ENCODE measurements at places on chromosomes 11 and 22. TPM values are rescaled to one million over a fixed set of nuclear protein-coding genes. Genes with fewer than 3 reads are reported as not detected.

Gene FXYD2
- total RNA-seq: not detected

Gene CCDC116
- 0.49 TPM for total RNA-seq

Gene OR52E6
- not detected for total RNA-seq

Gene PRRG4
- 32.3 TPM for total RNA-seq

Gene PATE3
- total RNA-seq: not detected

Gene POU2AF1
- total RNA-seq: not detected

Gene PCSK7
- 73.6 TPM for total RNA-seq

- DNase-seq: no peak
Measured at GRCh38 chr11:67027943-67028542, 5.1 kb downstream of the SYT12 start.

DNA sequence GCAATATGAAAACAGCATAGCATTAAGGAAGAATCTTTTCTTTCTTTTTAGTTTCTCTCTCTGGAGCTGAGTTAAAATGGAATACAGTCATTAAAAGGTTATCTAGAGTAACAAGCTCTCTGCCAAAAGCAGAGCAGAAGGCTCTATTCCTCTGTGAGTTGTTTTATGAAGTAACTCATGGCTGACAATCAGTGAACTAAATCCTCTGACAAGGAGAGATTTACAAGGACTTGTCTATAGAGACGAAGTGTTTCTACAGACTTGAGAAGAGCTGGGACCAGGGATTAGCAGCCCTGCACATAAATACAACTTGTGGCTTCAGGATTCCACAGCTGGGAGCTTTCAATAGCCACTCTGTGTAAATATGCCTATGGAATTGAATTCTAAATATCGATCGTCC is 192.5 kb upstream of the RAG2 start:
- DNase-seq: no peak

DNA sequence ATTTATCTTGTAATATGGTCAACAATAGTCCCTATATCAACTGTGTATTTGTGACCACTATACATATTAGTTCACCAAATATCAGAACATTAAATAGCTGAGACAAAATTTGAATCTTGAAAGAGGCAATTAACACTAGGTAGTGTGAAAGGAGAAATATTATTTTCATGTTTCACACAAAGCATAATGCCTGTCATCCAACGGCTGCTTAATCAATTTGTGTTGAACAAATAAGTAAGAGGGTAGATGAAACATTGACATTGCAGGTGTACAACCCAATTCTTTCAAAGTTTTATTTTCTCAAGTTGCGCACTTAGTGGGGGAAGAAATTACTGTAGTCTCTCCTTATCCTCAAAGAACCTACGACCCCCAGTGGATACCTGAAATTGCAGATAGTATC is 3.4 kb upstream of the OR8I2 start:
- DNase-seq: no peak

DNA sequence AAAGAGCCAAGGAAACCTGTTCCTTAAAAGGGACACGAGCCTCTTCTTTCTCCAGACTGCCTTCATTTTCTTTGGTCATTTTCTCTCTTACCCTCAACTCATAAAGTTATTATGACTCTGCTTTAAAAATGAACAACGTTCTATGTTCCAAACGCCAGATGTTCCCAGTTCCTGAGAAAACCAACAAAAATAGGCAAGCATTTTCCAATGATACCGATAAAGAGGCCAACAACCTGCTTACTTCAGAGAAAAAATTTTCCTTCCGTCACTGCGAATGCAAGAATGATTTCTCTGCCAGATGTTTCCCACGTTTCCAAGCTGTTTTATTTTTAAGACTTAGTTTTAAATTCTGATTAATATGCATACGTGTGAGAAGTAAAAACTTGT is 315 bp upstream of the TRPC6 start:
- no peak for DNase-seq

GRCh38 chr11:93952082-93952780 is 68.9 kb upstream of the HEPHL1 start:
- DNase-seq: no peak

DNA sequence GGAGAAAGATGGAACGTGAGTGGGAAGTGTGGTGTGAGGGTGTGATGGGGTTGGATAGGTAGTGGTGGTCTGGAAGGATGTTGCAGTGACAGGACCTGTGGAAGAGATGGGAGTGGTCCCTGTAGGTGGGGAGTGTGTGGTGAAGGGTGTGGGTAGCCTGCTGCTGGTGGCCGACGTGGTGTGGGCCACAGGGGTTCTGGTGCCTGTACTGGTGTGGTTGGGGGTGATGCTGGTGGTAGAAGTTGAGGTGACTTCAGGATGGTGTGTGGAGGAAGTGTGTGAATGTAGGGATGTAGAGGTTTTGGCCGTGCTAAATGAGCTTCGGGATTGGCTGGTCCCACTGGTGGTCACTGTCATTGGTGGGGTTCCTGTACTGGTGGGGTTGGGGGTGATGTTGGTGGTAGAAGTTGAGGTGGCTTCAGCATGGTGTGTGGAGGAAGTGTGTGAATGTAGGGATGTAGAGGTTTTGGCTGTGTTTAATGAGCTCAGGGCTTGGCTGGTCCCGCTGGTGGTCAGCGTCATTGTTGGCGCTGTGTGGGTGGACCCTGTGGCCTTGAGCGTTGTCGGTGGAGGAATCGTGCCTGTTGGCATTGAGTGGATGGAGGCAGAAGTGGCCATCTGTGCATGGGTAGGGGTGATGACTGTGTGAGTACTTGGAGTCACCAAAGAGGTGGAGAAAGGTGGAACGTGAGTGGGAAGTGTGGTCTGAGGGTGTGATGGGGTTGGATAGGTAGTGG is 19.1 kb downstream of the MUC6 start:
- no peak for DNase-seq

GRCh38 chr11:10263929-10264328 is 30.1 kb downstream of the SBF2 start:
- no peak for DNase-seq

DNA sequence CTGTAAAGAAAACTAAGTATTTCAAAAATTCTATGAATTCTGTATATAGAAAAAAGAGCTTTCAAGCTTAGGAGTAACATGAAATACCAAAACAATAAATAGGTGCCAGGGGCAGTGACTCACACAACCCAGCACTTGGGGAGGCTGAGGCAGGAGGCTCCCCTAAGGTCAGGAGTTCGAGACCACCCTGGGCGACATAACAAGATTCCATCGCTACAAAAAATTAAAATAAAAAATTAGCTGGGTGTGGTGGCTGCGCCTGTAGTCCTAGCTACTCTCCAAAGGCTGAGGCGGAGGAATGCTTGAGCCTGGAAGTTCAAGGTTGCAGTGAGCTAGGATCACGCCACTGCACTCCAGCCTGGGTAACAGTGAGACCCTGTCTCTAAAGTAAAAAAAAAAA is 21.5 kb downstream of the ZNF280B start:
- DNase-seq: no peak

DNA sequence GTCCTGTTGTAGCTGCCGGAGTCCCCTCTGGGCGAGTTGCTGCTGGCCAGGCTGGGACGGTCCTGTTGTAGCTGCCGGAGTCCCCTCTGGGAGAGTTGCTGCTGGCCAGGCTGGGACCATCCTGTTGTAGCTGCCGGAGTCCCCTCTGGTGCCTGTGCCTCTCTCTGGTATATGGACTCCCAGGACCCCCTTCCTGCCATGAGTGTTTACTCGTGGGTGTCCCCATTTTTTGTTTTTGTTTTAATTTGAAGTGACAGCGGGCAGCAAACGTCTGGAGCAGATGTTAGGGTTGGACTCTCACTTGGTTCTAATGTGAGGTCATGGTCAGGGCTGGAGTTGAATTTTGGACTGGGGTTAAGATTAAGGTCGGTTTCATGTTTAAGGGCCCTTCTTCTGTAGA is 14.2 kb downstream of the SHANK3 start:
- DNase-seq: no peak

DNA sequence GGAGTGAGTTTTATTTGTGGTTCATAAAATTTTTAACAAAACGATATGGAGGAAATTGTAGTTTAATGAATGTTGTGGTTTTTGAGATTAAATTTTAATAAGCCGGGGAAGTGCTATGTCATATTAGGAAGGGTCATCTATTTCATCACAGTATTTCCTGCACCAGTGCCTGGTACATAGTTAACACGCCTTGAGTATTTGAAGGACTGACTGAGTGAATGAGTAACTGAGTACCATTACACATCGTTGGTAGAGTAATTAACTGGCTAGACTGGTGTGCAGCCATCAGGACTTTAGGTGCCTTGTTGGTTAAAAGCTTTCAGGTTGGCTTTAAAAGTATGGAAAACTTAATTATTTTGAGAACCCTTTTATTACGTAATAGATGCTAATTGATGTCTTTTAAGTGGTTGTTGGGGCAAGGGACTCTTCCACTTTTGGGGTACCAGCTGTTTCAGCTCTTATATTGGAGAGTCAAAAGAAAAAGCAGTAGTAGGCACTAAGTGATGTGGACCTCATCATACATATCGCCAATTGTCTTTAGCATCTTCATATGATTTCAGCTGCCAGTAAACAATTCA is 101.8 kb downstream of the DDX10 start:
- DNase-seq: no peak

GRCh38 chr22:48051796-48052620 is 1289.6 kb downstream of the TBC1D22A start:
- no peak for DNase-seq

GRCh38 chr11:61598886-61599868 is 18.3 kb upstream of the SYT7 start:
- no peak for DNase-seq

GRCh38 chr11:35151683-35152280 is 12.8 kb downstream of the CD44 start:
- DNase-seq: no peak

DNA sequence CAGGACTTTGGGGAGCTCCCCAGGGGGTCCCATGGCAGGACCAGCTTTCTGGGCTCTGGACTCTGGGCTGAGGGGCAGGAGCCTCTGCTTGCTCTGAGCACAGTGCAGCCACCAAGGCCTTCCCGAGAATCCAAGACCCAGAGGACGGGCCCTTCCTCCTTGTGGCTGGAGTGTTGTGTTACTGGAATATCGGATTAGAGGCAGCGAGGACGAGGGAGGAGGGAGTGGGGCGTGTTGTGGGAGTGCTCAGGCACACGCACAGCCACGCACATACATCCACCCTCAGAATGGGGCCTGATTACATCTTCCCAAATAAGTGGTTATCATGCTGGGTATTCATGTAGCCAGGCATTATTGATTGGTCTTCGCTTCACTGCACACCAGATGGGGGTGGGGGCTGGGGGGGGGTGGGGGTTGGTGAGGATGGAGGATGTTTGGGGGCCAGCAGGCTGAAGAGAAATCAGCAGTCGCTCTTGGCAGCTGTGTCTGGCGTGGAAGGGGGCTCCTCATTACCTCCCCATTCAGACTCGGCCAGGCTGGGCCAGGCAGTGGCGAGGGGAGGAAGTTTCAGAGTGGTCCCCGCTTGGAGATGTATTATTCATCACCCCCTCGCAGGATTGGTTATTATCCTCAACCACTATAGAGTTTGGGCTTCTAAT is 120.9 kb downstream of the ST3GAL4 start:
- no peak for DNase-seq

DNA sequence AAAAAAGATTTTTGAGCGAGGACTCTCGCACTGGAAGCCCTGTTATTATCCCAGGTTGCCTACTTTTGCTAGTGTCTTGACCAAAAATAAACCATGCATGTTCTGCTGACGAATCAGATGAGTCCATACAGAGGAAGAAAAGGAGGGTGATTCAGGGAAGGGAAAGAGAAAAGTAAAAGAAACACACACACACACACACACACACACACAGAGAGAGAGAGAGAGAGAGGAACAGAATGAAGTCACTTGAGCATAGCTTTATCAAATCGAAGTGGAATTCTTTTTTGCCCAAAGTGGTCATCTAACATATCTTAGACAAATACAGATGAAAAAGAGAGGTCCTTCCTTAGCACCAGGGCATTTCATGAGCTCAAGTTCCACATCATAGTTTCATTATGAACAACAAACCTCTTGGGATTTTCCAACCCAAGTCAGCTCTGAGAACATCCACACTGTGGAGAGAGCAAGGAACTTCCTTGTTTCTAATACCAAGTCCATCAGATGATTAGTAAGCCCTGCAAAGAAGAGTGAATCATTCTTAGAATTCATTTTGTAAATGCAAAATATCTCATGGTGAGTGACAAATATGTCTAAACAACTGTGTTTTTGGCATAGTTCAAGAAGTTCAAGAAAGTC is 7.7 kb upstream of the MMP12 start:
- no peak for DNase-seq

DNA sequence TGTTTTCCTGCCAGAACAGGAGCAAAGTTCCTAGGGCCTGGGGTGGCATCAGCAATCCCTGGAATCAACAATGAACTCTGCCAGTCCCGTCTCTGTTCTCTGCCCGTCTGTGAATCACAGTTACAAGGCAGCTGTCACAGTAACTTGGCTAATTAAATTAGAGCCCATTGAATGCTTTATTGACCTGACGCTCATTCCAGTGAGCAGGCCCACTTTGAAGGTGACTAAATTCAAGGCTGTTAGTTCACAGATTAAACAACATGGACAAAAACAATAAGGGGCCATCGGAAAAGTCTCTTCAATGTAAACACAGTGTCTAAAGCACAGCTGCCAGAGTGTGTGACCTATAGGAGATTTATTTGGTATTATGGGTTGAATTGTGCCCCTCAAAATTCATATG is 17.7 kb upstream of the TMPRSS5 start:
- DNase-seq: no peak

GRCh38 chr22:34161431-34162123 is 241.3 kb upstream of the LARGE1 start:
- no peak for DNase-seq

DNA sequence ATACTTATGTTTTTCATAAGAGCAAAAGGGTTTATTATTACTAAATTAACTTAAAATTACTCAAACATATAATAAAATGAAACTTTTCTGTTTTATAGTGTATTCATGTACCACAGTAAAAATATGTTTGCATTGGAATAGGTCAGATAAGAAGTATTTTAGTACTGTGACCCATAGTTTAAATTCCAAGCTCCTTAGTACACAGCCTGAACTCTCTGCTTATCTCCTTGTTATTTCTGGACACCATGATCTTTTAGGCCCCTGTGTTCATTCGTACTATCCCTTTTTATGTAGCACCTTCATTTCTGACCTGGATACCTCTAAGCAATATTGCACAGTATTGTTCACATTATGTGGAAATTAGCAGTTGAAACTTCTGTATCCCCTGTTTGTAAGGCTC is 296.7 kb upstream of the SYN3 start:
- no peak for DNase-seq

DNA sequence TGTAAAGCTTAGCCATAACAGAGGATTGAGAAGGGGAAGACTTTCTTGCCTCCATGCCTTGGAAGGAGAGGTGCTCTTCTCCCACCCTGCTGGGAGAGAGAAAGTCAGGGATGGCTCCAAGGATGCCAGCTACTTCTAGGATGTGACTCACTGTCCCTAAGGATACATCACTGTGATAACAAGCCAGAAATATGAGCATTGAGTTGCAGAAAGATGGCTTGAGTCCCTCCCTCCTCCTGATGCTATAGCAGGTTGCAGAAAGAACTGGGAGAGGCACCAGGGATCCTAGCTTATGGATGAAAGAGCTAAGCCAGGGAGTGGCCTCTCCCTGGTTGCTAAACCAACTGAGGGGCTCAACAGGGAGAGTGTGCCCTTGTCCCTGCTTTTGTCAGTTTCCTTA is 27.8 kb upstream of the FJX1 start:
- no peak for DNase-seq

- DNase-seq: no peak
Measured at GRCh38 chr11:125218336-125218735, 53.8 kb downstream of the PKNOX2 start.
